Small intestine (tissue), 16 donors: ENCODE measurements at places on chromosomes 7 and 10.

DNA sequence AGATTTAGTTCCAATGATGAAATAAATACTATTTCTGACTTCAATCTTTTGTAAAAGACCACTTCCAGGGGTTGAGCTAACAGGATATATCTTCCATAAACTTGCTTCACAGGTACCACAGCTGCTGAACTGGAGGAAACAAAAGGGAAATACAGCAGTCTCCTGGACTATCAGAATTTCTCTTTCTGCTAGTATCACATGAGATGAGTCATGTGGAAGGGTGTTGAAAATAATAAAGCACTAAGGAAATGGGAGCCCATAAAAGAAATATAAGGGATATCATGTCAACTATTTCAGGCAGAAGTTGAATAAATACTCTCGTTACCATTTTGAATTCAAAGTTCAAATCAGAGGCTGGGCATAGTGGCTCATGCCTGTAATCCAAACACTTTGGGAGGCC is 250.3 kb upstream of the NFE2L3 start:
- no peak for DNase-seq
- no peaks in the 10 kb centered on the region for H3K4me1 ChIP-seq
- H3K4me3 ChIP-seq = no peak overlapping the region
- H3K27me3 ChIP-seq = no peaks in the 10 kb centered on the region
- no peaks in the 10 kb centered on the region for H3K36me3 ChIP-seq
- no peak overlapping the region for H3K27ac ChIP-seq

DNA sequence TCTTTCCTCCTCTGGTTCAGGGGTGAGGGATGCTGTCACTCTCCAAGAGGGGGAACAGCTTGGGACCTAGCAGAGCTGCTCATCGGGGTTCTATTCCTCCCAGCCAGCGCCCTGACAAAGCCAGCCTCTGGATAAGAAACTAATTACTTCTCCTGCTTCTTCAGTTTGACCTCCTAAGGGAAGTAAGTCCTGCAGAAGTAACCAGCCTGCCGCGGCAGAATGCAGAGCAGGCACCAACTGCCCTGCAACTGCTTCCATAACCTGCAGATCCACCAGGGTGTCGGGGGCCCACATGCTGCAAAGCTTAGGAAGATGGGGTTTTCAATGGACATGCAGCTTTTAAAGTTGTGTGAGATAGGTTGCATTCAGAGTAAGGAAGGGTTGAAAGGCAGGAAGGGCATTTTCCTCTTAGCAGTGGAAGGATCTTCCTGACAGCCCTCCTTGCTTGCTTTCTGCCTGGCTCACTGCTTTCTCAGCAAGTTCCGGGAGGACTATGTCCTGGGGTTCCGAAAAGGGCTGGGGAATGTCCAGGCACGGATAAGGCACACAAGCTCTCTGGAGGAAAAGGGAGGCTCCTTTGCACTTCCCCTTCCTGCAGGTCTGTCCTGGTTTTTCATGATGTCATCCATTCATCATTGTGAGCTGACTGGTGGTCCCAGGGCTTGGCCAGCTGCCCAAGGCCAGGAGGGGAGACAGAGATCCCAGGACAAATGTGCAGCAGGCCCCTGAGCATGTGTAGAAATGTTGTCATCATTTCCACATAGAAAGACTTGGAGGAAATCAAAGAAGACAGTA is 24.3 kb upstream of the CALU start:
- H3K27me3 ChIP-seq = peaks cover 4% of the 10 kb centered on the region
- no peaks in the 10 kb centered on the region for H3K36me3 ChIP-seq
- H3K27ac ChIP-seq = no peak overlapping the region

GRCh38 chr7:38932509-38933168 is 23.6 kb upstream of the VPS41 start:
- no peaks in the 10 kb centered on the region for H3K27me3 ChIP-seq
- DNase-seq = peak; percentile 71
- H3K27ac ChIP-seq = no peak overlapping the region
- no peak overlapping the region for H3K4me3 ChIP-seq
- H3K36me3 ChIP-seq = no peaks in the 10 kb centered on the region

DNA sequence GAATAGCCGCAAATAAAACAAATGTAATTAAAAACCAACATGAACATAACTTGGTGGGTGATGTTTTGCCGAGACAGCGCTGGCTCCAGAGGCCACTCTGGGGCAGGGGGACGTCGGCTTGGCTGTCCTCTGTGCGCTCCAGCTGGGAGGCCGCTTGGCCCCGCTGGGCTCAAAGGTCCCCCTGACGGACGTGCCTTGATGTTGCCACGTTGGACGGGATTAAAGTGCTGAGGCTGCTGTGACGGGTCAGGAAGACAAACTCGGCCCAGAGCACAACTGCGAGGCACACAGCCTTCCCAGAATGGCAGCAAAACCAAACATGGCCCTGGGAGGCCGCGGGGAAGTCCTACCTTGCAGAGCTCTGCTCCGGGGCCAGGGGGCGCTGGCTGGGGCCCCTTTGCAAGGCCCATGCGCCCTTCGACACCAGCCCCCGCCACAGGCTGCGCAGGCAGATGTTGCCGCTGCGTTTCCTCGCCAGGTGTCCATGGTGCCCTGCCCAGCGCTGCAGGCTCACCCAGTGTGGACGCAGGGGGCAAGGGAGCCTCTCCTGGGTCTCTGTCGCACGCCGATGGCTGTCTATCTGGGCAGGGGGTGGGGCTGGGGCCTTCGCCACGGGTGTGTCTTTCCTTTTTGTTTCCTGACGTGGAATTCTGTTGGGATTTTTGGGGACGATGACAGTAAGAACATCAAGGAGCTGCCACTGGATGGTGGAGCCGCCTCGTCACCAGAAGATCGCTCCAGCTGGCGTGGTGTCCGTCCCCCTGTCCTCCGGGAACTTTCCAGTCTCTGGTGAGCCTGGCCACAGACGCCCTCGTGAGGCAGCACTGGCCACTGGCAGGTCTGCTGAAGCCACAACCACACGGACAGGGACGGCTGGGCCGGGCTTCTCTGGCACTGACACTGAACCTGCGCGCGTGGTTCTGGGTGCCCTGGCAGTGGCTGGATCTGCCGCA is 99.6 kb upstream of the DIP2C start:
- no peaks in the 10 kb centered on the region for H3K4me1 ChIP-seq
- H3K36me3 ChIP-seq = no peaks in the 10 kb centered on the region
- H3K27me3 ChIP-seq = no peaks in the 10 kb centered on the region
- no peak overlapping the region for H3K4me3 ChIP-seq
- peak overlapping the region; percentile 76 for H3K27ac ChIP-seq
- peak; percentile 78 for DNase-seq

DNA sequence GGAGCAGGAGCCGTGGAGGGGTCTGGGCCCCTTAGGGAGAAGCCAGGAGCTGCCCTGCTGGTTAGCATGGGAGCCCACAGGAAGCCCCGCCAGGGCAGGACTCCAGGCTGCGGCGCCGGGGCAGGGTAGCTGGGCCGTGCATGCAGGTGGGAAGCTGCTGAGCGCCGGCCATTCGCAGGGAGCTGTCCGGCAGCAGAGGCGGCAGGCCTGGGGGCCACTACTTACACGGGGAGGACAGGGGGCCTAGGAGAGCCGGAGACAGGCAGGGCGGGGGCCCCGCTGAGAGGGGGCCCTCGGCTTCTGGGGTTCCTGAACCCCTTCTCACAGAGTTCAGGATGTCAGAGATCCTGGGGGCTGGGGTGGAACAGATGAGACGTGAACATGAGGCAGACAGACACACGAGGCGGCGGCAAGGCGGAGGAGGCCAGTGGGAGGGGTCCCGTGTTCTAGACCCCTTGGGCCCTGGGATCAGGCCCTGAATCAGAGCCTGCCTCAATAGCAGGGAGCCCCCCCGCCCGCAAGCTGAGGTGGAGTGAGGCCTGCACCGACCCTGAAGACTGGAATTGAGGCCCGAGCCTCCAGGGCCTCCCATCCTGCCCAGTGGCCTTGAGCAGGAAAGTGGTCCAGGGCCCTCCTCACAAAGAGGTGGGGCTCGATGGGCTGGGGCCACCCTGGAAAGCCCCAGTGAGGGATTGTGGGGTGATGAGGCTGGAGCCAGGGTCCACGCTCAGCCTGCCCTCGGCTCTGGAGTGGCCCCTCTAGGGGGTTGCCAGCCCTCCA is 28.0 kb downstream of the YKT6 start:
- H3K4me3 ChIP-seq = no peak overlapping the region
- peaks cover 3% of the 10 kb centered on the region for H3K27me3 ChIP-seq
- no peak overlapping the region for H3K27ac ChIP-seq
- H3K4me1 ChIP-seq = no peaks in the 10 kb centered on the region
- no peaks in the 10 kb centered on the region for H3K36me3 ChIP-seq

DNA sequence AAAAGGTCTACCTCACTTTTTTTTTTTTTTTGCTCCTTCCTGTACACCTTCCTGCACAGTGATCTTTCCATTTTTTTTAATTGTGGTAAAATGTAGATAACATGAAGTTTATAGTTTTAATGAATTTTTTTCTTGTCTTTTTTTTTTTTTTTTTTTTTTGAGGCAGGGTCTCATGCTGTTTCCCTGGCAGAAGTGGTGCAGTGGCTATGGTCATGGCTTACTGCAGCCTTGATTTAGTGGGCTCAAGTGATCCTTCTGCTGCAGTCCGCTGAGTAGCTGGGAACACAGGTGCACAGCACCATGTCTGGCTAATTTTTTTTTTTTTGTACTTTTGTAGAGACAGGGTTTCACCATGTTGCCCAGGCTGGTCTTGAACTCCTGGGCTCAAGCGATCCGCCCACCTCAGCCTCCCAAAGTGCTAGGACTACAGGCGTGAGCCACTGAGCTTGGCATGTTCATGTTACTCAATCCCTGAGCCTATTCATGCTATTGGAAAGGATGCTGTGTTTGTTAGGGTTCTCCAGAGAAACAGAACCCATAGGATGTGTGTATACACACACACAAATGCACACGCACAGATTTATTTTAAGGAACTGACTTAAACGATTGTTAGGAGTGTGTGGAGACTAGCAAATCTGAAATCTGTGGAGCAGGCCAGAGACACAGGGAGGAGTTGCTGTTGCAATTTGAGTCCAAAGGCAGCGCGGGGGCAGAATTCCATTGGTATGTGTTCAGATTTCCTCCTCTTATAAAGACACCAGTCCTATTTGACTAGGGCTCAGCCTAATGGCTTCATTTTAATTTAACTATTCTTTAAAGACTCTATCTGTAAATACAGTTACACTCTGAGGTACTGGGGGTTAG is 29.1 kb downstream of the GALNT11 start:
- no peaks in the 10 kb centered on the region for H3K4me1 ChIP-seq
- H3K27ac ChIP-seq = no peak overlapping the region
- H3K27me3 ChIP-seq = no peaks in the 10 kb centered on the region
- DNase-seq = peak; percentile 6

- no peaks in the 10 kb centered on the region for H3K36me3 ChIP-seq
- H3K4me3 ChIP-seq = no peak overlapping the region
- H3K4me1 ChIP-seq = no peaks in the 10 kb centered on the region
- H3K27me3 ChIP-seq = peaks cover 4% of the 10 kb centered on the region
- DNase-seq = no peak
Measured at GRCh38 chr7:1329966-1330800, 97.5 kb downstream of the UNCX start.

- no peak overlapping the region for H3K4me3 ChIP-seq
- H3K4me1 ChIP-seq = no peaks in the 10 kb centered on the region
- no peak for DNase-seq
- H3K27ac ChIP-seq = no peak overlapping the region
- peaks cover 26% of the 10 kb centered on the region for H3K36me3 ChIP-seq
Measured at GRCh38 chr7:129741743-129742213, 130.3 kb downstream of the NRF1 start.

GRCh38 chr10:44030132-44030531 is 354.8 kb downstream of the CXCL12 start:
- no peak overlapping the region for H3K4me3 ChIP-seq
- no peaks in the 10 kb centered on the region for H3K4me1 ChIP-seq
- no peaks in the 10 kb centered on the region for H3K27me3 ChIP-seq
- DNase-seq = no peak
- no peak overlapping the region for H3K27ac ChIP-seq

DNA sequence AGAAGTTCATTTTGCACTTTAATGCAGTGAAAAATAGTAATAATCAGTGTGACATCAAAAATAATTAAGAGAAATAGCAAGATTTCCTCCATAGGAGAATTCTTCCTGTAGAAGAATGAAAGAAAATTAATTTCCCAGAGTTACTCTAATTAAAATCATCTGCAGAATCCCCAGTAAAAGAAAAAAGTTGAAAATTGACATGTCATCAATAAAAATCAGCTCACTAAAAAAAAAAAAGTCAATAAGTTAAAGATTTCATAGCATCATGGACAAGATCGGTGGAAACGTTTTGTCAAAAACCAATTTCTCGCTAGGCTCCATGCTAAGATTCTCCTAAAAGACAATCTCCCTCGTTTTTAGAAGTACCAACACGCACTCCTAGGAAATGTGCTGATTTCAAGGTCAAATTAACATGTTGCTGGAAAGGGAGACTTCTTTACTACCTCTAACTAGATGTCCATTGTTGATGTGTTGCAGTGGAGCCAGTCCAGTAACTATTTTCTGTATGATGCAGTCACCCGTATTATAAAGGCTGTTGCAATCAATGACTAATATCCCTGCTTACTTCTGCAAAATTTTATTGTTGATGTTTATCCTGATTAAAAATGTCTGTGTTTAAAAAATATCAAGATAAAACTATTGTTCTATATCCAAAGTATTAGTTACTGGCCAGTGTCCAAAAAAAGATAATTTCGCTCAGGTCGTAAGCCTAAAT is 591.9 kb upstream of the MGMT start:
- no peak overlapping the region for H3K27ac ChIP-seq
- no peaks in the 10 kb centered on the region for H3K27me3 ChIP-seq
- no peak overlapping the region for H3K4me3 ChIP-seq
- no peaks in the 10 kb centered on the region for H3K36me3 ChIP-seq

DNA sequence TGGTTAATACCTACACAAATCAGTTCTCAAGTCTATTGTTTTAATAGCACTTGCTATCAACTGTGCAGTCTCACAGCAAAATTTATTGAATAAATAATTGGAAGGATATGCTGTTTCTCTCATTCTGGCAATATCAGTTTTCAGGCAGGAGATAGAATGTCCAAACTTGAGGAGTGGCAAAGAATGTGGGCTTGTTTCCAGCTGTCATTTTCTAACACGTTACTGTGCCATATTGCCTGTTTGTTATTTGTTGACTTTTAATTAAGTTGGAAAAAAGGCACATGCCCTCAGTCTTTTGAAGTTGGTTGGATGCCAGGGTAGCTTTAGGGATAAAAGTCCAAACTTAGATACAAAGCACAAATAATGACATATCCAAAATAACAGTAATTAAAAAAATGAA is 52.2 kb downstream of the MAGI2 start:
- no peaks in the 10 kb centered on the region for H3K4me1 ChIP-seq
- H3K27me3 ChIP-seq = no peaks in the 10 kb centered on the region
- no peak for DNase-seq

DNA sequence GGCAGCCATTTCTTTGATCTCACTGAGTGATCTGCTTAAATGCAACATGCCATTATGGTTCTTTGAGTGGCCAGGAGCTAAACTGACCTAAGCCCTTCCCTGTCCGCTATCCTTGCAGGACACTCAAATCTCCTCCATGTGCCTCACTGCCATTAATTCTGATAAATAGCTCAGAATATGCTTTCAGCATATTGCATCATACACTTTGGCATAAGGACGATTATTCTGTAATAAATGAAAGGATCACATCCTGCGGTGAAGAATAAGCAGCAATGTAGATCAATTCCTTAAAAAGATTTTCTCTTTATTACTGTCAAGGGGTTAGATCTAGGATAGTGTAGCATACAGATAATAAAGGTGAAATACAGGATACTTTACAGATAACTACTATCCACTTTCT is 231.8 kb upstream of the CTBP2 start:
- H3K36me3 ChIP-seq = no peaks in the 10 kb centered on the region
- DNase-seq = no peak
- H3K4me3 ChIP-seq = no peak overlapping the region
- no peaks in the 10 kb centered on the region for H3K27me3 ChIP-seq

GRCh38 chr7:4845740-4846142 is 16.1 kb downstream of the PAPOLB start:
- no peaks in the 10 kb centered on the region for H3K4me1 ChIP-seq
- no peak overlapping the region for H3K4me3 ChIP-seq
- H3K36me3 ChIP-seq = no peaks in the 10 kb centered on the region
- DNase-seq = no peak
- H3K27ac ChIP-seq = no peak overlapping the region
